ENCODE measurements at places on chromosomes 2 and 18.

- DNase-seq, result no peak
Measured at GRCh38 chr2:123453046-123453700, 571.9 kb upstream of the CNTNAP5 start.

DNA sequence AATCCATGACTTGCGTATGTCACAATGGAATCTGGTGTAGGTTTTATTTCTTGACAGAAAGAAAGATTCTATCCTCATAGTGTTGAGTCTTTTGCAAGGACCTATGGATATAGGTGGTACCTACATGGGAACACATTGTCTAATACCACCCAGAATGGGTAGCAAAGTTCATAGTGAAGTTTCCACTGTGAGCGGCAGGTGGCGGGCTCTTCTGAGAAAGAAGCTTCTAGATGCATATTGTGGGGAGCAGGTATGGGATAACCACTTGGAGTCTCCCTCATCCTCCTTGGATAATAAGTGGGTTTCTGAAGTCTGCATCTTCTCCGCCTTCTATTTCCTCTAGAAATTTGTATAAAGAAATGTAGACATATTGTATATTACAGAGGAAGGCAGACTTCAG is 44.9 kb downstream of the LINC00305 start:
- no peak for DNase-seq

DNA sequence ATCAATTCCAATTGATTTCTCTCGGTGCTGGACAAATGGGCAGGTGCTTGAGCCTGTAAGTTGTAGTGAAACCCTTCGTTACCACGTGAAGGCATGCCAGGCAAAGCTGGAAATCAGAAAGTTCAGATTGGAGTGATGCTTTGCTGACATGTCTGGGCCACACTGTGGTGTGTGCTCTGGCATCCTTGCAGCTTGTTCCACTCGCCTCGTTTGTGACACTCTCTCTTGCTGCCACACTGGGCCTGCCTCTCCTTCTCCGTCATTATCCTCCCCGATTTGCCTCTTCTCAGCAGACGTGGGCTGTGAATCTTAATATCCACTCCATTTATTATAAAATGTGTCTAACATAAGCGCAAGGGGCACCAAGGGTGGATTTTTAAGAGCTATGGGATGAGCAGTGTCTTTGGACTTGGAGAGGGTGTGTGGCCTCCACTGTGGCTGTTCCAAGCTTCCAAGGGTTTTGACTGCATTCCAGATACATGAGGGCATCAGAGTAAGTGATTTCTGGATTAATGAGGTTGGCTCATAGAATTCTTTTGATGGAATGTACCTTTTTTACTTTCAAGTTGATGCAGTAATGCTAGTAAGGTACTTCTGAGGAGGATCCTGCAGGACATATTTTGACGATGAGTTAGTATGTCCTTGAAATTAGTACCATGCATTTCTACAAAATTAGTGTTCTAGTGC is 238.8 kb downstream of the TPGS2 start:
- DNase-seq, result no peak

DNA sequence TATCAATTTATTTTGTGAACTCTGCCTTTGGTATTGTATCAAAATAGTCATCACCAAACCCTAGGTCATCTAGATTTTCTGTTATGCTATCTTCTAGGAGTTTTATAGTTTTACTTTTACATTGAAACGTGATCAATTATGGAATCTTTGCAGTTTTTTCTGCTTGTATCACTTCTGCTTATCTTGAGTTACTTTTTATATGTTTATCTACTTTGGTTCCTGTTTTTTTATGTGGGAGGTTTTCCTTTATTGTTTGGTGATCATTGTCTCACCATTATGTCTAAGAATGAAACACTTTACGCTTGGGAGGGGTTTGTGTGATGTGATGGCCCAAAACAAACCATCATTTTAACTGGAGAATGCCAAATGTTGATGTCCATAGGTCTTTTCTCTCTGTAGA is 261.2 kb downstream of the SPAG16 start:
- DNase-seq, result no peak

GRCh38 chr2:201523506-201523905 is 72.0 kb downstream of the STRADB start:
- no peak for DNase-seq

GRCh38 chr2:72993933-72994280 is 76.6 kb downstream of the EMX1 start:
- DNase-seq, result no peak

DNA sequence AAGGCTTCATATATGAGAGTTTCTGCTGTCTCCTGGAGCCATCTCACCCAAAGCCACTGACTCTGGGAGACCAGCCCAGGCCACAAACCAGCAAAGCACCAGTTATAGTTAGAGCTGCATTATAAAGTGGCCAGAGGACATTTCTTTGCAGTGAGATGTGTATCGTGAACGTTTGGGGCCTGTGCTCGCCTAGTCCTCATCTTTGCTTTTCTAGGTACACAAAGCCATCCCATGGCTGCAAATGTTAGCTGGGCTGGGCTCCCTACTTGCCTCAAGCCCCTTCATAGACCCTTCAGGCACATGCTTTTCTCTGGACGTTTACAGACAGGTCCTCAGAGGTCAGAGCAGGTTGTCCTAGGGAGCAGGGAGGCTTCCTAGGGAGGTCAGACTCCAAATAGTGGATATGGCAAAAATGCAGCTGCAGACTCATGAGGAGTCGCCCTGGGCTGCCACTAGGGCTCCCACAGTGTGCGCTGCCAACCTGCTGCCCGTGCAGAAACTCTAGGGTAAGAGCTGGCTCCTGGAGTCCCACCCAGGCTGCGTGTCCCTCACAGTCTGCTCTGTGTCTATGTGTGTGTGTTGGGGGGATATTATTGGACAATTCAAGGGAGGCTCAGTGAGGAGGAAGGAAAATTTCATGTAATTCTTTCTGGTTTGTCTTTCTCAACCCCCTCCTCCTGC is 141.0 kb downstream of the RPIA start:
- DNase-seq, result no peak

GRCh38 chr18:32470460-32470713 is 295 bp downstream of the GAREM1 start:
- no peak for DNase-seq

- DNase-seq, result no peak
Measured at GRCh38 chr2:197130318-197130717, 180.3 kb downstream of the ANKRD44 start.

GRCh38 chr2:150640039-150640438 is 152.6 kb upstream of the RND3 start:
- no peak for DNase-seq

GRCh38 chr18:36153203-36153602 is 23.5 kb downstream of the ELP2 start:
- DNase-seq, result no peak

DNA sequence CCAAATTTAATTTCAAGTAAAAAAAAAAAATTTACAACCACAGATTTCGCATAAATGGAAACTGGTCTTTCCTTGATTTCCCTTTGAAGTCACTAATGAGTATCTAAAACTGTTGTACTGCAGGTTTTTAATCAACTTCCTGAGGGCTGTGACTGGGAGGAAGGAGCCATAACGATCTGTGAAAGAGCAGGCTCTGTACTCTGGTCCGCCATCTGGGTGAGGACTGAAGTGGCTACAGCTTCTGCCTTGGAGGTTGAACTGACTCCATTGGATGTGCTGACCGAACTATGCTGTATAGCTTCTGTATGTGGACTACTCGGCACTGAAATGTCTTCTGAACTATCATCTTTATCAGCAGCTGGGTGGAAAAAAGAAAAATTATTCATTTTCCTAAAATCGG is 69.3 kb upstream of the CHN1 start:
- DNase-seq, result no peak

DNA sequence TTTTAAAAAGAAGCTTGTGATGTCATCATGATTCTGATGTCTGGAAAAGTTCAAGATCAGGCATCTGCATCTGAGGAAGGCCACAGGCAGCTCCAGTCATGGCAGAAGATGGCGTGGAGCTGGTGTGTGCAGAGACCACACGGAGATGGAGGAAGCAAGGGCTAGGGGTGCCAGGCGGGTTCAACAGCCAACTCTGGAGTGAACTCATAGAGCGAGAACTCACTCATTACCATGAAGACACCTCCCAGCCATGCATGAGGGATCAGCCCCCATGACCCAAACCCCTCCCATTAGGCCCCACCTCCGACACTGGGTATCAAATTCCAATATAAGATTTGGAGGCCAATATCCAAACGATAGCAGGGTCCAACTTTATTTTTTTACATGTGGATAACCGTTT is 61.6 kb downstream of the KCNG2 start:
- DNase-seq, result no peak

GRCh38 chr2:46150445-46150955 is 146.7 kb upstream of the EPAS1 start:
- DNase-seq, result no peak

GRCh38 chr2:20645301-20645701 is 5.6 kb downstream of the HS1BP3 start:
- no peak for DNase-seq

DNA sequence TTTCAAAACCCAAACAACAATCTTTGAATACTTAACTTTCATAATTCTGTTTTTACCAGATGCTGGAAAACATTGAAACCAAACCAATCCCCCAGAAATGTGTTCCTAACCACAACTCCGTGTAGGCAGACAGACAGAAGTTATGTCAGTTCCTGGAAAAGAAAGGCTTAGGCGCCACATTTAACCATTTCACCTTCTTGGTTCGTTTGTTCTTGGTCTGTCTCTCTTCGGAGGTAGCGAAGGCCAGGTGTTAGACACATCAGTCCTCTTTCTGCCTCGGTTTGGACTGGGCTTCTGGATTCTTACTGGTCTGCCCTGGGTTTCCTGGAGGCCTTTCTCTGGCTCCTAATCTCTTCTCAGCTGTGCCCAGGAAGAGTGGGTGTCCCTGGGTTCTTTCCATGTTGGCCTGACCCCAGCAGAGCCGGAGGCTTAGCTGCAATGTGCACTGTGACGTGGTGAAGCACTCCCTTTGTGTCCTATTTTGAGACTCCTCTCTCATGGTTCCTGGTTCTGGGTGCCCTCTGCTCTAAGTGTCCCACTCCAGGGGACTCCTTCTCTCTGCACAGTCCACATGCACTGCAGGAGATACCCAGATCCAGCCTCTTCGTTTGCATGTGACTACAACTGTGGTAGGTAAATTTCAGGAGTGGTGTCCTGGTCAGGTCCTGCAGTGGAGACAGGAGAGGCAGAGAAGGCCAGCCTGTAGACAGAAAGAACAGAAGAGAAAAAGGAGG is 23.1 kb upstream of the RAB31 start:
- no peak for DNase-seq

GRCh38 chr2:47725808-47726207 is 57.1 kb upstream of the MSH6 start:
- DNase-seq, result no peak

DNA sequence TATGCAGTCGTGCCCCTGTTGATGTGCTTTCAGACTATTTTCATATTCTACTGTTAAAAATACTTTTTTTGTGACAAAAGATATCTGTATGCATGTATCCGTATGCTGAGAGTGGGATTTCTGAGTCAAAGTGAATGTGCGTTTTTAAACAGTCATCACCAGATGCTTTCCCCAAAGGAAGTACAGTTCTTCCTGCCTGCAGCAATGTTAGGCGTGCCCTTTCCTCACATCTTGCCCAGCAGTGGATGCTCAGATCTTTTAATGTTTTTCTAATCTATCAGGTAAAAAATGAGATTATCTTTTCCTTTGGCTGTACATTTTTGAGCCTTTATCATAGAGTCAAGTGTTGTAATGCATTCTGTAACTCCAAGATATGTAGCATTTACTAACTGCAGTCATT is 111.7 kb downstream of the PTPRM start:
- DNase-seq, result no peak
